ENCODE measurements at places on chromosomes 6 and 20.
A peak's percentile ranks its signal among the peaks of the same experiment; 100 is the strongest.

- DNase-seq: no peak
These were observed 169.8 kb downstream of the SAMD5 start for GRCh38 chr6:147678253-147678652.

GRCh38 chr6:130593200-130593599 is 227.4 kb downstream of the TMEM200A start:
- DNase-seq: no peak

DNA sequence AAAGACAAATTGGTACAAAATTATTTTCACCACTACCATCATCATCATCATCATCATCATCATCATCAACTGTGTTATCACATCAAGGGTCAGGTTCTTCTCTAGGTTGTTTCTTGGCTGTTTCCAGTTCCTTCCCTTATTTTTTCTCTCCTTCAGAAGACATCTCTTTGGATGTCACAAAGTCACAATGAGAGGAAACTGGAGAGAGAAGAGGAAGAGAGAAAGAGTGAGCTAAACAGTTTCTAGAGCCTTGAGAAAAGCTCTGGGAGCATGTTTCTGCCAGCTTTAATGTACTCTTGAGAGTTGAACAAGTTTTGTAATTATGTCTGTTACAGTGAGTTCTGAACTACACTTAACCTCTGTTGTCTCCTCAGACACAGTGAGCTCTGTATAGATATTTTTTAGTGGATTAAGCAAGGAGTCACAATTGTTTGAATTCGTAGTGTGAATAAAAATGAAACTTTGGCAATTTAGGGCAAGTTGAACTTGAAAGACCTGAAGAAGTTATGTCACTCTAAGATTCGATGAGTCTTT is 123.0 kb upstream of the AKIRIN2 start:
- DNase-seq: no peak

DNA sequence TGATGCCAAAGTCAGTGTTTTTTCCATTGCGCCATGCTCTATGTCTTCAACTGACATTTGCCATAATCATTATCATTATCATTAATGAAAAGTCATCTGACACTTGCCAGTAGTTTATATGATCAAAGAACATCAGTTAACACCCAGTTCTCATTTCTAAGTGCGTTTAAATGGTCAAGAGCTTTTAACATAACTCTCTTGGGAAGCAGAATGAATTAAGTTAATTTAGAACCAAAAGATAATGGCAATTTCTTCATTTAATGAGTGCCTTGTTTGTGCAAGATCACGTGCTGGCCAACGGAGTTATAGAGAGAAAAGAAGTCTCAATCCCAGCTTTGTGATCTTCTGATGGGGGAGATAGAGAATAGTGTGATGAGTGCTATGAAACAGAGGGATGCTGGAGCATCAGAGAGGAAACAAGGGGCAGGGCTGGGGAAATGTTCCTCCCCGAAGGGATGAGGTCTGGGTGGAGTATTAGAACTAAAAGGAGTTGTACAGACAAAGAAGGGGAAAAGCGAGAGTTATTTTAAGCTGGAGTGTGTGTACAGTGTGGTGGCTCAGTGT is 20.3 kb downstream of the ANKS1A start:
- DNase-seq: no peak

- DNase-seq: no peak
These were observed 264.5 kb downstream of the CD83 start for GRCh38 chr6:14381829-14382677.

- DNase-seq: no peak
These were observed 683.7 kb upstream of the ID4 start for GRCh38 chr6:19153270-19153980.

- no peak for DNase-seq
These were observed 23.1 kb downstream of the FBXL4 start for GRCh38 chr6:98924647-98925046.

DNA sequence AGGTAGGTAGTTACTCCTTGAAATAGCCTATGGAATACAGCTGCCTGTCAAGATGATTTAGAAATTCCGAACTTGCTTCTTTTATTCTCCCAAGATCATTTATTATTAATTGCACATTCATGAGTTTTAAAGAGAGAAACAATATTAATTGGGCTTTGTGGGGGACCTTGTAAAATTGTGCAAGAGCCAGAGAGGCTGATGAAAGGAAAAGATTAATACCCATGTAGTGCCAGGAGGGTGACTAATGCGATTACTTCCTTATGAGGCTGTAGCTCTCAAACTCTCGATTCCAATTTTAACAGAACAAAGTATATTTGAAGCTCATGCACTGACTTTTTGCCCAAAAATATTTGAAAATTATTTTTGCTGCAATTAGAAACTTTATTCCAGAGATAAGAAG is 423.8 kb upstream of the ID4 start:
- DNase-seq: no peak

- no peak for DNase-seq
These were observed 59.8 kb downstream of the SHPRH start for GRCh38 chr6:145904391-145904790.

DNA sequence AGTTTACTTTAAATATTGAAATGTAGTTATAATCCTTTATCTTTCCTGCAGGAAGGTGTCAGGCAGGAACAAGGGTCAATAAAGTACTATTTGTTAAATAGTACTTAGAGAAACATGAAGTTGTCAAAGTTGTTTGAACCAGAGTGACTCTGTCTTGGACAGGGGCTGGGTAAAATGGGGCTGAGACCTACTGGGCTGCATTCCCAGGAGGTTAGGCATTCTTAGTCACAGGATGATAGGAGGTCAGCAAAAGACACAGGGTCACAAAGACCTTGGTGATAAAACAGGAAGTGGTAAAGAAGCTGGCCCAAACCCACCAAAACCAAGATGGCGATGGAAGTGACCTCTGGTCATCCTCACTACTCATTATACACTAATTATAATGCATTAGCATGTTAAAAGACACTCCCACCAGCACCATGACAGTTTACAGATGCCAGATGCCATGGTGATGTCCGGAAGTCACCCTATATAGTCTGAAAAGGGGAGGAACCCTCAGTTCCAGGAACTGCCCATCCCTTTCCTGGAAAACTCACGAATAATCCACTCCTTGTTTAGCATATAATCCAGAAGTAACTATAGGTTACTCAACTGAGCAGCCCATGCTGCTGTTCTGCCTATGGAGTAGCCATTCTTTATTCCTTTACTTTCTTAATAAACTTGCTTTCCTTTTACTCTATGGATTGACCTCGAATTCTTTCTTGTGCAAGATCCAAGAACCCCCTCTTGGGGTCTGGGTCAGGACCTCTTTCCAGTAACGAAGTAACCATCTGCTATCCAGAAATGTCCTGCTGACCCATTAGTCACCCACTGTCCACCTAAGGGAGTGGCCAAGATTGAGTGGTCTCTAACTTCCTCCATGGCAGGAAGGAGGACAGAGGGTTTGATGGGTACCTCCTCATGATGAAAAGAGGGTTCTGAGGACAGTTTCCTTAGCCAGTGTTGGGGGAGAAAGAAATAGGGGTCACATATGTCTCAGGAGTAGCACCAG is 19.6 kb downstream of the SLC22A2 start:
- DNase-seq: no peak

GRCh38 chr20:38804682-38805501 is 605 bp upstream of the PPP1R16B start:
- DNase-seq: peak; percentile 57
